ENCODE measurements at places on chromosomes 11 and 22.

DNA sequence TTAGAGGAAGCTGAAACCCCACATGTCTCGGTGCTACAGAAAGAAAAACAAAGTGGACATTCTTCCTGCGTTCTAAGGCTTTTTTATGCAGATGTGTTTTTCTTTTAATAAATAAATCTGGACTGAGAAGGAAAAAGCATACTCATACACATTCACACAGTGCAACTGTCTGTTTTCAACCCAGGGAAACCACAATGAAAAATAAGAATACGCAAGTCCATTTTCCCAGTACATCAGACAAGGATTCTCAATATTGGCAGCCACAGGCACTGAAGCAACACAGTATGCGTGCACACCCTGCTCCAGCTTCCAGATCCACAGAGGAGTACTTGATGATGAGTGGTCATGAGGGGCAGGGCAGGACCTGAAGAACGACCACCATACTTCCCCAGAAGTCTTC, 86.9 kb downstream of the ETS1 start:
- no peak for DNase-seq

GRCh38 chr11:70352100-70352499, 46.2 kb upstream of the CTTN start:
- no peak for DNase-seq

GRCh38 chr11:45078236-45079074, 68.0 kb upstream of the PRDM11 start:
- no peak for DNase-seq

- no peak for DNase-seq
These were observed 11.4 kb downstream of the EHF start for GRCh38 chr11:34632105-34632791.

Measured in stimulated activated CD8-positive, alpha-beta memory T cell treated with anti-CD3 and anti-CD28 coated beads, Interleukin-4, amount 100 ng/mL, for 24 hours (primary cell).